Hematopoietic multipotent progenitor cell treated with erythropoietin and hydrocortisone succinate and interleukin-3 and kit ligand, for 8 days (in vitro differentiated cells): ENCODE measurements at places on chromosomes 7 and 10.

DNA sequence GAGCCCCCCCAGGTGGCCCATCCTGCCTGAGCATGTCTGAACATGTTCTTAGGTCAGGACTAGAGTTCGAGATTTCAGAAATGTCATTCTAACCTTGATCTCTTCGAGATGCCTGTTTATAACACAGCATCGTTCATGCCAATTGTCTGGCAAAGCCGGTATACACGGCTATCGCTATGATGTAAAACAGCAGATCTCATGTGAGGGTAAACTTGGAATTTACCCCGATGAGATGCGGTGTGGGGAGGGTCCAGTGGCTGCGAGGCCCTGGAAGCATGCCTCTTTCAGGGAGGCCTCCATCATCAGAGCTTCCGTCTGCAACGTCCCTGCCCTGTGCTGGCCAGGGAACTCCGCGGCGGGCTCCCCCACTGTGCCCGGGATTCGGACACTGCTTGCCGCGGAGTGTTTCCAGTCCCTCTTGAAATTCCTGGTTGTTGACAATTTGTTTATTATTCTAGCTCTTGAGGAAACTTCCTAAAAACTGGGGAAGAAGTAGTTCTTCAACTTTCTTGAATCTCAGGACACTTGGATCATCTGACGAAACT is 168.6 kb upstream of the RHEB start:
- no peak for DNase-seq

DNA sequence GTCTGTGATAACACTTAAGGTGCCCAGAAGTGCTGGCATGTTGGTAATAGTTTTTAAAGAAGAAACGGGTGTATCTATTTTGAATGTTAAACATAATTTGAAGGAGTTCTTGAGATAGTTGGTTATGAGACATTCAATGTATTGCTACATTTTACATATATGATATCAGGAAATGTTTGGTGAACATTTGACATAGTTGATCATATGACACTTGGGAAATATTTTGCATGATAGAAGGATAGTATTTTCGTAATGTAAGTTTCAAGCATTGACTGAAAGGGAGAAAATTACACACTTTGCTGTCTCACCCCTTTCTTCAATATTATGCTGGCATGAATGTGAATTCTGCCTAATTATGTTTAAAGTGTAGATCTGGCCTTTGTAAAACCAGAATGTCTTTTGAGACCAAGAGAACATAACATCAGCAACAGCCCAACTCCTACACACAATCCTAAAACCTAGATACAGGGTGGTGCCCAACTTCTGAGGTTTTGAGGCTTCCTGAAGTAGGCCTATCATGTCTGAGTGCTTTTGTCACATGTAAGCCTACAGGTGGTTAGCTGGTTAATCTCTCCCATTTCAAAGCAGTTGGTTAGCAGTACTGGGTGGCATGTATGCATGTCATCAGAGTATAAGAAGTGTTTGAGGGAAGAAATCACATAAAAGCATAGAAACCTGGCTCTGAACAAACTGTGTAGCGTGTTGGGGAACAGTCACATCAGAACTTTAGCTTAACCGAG is 2.1 kb downstream of the ADD3 start:
- peak; percentile 83 for DNase-seq

DNA sequence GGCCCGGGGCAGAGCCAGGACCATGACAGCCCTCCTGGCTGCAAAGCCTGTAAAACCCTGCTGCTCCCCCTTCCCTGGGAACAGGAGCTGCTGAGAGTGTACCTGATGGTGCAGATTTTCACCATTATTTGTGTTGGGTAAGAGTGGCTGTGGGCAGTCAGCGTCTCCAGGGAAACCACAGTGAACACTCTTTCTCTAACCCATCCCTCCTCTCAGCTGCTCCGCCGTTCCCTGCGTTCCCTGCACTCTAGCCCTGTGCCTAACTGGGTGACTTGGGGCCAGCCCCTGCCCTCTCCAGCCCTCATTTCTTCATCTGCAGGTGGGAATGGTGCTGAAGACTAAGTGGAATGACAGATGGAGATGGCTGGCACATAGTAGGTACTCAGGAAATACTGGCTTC is 75.9 kb upstream of the PCBD1 start:
- DNase-seq, result no peak

- DNase-seq, result peak; percentile 57
Measured at GRCh38 chr10:49518982-49519578, 19.8 kb downstream of the ERCC6 start.

- DNase-seq, result no peak
Measured at GRCh38 chr10:4677296-4678021, 148.5 kb upstream of the AKR1E2 start.

DNA sequence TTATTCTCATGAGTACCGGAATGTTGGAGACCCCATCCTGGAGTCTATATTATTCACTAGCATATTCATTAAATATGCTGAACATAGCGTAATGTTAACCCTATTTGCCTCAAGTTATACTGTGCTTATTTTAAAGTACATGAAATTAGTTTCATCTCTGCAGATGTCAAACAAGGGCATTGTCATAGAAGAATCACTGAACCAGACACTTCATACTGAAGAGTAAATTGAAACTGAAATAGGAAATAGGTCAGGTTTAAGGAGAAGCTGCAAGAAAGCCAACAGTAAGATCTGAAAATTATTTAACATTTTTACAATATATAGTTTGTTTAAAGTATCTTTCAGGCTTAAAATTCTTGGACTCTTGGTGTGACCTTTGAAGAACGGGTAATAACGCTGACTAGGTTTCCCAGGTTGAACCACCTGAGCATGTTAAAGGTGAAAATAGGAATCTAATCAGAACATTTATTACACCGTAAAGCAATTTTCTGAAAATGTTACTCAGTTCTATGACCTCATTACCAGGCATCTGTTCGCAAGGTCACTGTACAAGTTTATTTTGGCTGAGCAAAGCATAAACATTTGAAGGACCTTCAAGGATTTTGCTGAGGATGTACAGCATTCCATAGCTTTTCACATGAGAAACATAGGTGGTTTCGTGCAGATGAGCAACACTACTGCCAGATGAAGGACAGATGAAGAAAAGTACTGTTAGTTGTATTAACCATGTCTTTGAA is 82.7 kb downstream of the REEP3 start:
- no peak for DNase-seq

GRCh38 chr10:124315591-124316270 is 103.0 kb downstream of the OAT start:
- DNase-seq, result peak; percentile 14

DNA sequence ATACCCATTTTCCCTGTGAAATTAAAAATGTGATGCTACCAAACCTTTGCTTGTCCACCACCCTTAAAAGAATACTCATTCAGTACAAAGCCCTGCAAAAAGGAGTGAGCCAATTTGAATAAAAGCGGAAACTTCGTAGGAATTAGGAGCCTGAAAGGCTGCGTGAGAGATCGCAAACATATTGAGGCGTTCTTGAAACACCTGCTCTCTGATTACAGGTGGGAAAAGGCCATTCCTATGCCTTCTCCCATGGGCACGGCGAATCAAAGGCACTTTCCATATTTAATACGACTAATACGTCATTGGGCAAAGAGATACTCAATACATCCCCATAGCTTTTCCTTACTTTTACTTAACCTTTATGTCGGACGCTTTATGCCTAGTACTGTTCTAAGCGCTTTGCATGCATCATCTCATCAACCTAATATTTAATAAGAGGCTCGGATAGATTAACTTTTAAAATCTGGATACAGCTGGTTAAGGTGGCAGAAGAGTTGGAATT is 30.9 kb upstream of the KMT2E start:
- no peak for DNase-seq

GRCh38 chr7:106895246-106895864 is 30.3 kb downstream of the PIK3CG start:
- DNase-seq, result no peak

DNA sequence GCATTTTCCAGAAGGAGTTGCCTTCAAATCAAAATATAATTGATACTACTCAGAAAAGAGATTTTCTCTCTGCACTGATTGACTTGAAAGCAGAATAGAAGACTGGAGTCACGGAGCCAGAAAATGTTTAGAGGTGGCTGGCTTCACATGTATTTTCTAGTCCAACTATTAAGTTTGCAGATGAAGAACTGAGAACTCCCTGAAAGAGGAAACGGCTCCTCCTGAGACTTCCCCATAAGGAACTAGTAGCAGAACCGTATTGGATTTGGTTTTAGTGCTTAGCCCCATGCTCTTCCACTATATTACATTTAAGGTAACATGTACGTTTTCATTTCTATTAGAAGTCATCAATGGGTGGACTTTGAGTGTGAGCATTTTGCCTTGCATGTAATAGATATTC is 946.3 kb downstream of the CNTNAP2 start:
- no peak for DNase-seq

DNA sequence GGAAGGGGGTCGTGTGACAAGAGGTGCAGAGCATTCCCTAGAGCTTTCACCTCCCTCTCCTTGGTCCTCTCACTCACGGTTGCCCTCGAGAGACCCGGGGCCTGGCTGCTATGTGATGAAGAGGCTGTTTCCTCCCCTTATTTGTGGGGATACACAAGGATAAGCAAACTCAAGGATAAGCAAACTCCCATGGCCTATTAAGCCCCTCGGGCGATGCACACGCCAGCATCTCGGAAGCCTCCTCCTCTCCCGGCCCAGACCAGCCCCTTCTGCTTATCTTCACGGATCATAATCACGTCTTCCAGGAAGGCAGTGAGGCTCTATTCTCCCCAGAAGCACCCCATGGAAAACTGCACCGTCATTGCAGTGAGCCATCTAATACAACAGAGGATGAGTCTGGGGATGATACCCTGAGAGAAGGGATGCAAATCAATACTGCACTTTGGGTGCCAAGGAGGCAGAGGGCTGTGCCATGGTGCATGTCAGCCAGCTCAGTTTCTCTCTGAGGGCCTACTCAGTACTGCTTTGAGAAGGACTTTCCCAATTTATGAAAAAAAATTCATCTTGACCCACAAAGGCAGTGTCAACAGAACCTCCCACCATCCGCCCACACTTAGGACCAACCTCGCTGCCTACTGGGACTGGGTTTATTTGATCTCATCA is 22.2 kb downstream of the TMEM273 start:
- DNase-seq, result no peak

DNA sequence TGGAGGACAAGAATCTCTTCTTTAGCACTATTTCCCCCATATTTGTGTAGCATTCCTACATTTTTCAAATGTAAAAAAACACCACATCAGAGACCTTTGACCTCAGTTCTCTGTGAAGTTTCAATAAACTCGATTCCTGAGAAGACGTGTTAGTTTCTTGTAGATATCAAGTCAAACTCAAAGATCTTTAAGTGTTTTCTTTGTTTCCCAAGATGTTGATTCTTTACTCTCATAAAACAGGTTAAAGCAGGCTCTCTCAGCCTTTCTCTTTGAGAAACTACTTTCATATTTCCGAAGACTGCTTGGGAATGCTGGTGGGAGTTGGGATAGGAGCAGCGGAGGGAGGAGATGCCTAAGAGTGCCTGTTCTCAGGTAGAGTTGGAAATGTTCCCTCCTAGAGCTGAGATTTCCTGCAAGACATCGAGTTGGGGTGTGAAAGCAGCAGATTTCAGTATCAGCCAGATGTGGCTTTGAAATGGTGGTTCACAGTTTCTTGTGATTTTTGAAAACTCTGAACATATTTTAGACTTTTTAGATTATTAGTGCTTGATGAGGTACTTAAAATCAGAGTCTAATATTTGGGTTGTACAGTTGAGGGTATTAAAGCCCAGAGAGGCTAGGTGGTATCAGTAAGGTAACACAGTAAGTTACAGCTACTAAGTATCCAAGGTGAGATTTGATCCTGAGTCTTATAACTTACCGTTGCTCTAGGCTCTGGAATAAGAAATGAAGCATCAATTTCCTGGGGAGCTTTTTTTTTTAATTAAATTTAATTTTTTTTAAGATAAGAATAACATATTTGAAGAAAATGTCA is 13.9 kb downstream of the ADK start:
- no peak for DNase-seq
